Mesenteric fat pad (tissue), 1 donor: ENCODE measurements at places on chromosomes 12 and 14.

- DNase-seq, result no peak
Measured at GRCh38 chr12:34097213-34097612, 74.9 kb downstream of the ALG10 start.

GRCh38 chr12:124923905-124924734 lies 9.7 kb upstream of the UBC start:
- DNase-seq, result no peak

DNA sequence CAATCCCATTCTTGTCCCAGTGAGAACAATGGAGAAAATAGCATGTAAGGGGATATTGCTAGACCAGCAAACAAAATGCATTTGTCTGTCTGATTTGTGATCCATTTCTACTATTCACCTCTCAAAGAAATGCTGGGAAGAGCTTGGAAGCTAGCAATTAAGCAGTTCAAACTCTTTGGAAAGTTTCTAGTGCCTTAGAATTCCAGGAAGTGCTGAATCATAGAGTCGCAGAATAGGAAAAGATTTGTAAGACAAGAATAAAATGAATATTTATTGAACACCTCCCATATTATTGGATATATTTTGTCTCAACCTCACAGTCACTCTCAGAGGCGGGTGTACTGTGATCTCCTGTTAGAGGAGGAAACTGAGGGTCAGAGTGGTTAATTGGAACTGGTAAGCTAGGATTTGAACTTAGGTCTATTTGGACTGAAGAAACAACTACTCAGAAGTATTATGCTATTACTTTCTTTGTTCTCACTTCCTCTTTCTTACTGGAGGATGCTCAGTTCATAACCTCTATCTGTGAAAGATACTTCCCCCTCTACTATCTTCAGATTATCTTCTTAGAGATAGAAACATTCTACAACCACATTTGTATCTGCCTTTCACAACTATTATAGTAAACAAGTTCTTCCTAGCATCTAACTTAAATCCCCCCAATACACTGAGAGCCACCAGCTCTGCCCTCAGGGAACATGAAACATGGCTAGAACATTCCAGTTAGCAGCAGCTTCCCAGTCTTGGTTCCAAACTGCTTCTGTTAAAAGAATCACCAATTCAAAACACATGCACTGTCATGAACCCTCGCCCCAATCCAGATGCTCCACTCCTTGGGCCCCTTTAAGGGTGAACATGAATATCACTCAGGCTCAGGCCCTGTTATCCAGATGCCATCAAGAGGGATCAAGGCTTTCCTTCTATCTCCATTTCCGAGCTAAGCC lies 64.2 kb downstream of the DRAM1 start:
- no peak for DNase-seq

- DNase-seq, result no peak
Measured at GRCh38 chr14:20652996-20653975, 11.8 kb upstream of the OR6S1 start.

DNA sequence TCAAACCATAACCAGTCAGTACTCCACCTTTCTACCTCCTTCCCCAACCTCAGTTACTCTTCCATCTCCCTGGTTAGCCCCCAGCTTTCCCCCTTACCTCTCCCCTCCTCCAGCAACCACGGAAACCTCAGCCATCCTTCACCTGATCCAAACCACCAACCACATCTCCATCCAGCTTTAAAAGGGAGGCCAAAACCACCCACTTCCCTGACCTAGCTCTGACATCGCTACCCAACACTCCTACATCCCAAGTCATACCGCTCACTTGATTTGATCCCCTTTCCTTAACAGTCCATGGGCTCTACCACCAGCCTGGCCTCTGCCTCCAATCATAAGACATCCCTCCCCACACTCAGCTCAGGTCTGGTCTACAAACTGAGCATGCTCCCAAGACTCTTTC lies 1.5 kb downstream of the RAB35 start:
- no peak for DNase-seq

GRCh38 chr14:58199726-58200479 lies at the start of gene ACTR10:
Gene ACTR10 (plus strand): TSS chr14:58200149. CDS start chr14:58200218, 69 bp downstream.
- DNase-seq, result peak; percentile 94

- DNase-seq, result no peak
Measured at GRCh38 chr12:21169878-21170472, 39.0 kb downstream of the SLCO1B1 start.

GRCh38 chr12:80752464-80752863 lies 35.8 kb downstream of the MYF5 start:
- DNase-seq, result no peak

DNA sequence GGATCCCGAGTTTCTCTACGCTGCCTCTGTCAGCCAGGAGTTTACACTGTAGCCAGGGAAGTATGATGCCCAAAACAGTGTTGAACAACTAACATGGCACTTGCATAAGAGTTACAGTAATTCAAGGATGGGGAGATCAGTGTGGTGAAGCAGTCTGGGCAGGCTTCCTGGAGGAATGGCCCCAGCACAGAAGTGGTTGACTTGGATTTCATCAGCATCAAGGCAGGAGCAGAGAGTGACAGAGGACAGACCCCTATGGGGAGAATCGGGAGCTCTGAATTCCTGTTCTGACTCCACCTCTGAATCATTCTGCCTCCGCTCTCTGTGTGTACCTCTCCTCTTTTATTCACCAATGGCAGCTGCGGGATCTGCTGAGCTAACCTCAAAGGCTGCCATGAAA lies 124.5 kb downstream of the KCNA5 start:
- no peak for DNase-seq

GRCh38 chr12:49483619-49484018 lies 55.2 kb upstream of the KCNH3 start:
- DNase-seq, result no peak

- DNase-seq, result no peak
Measured at GRCh38 chr14:24060984-24061913, 9.4 kb downstream of the CARMIL3 start.

DNA sequence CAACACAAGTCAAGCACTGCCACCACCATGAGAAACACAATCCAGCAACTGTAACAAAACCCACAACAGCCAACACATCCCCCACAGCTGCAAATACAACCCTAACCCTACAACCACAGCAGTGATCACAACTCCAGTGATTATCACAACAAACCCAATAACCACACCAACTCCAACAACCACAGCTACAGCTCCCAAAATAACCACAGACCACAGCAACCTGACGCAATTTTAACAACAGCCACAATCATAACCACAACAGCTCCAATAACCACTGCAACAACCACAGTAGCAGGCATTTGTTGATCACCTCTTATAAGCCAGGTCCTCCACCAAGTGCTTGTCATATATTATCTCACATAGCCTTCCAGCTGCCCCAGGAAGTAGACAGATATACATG lies 42.2 kb upstream of the FAM181A start:
- DNase-seq, result no peak
